ENCODE measurements at places on chromosomes 16 and 17.
A peak's percentile ranks its signal among the peaks of the same experiment; 100 is the strongest.

GRCh38 chr17:27407916-27408864 lies 48.1 kb upstream of the KSR1 start:
- DNase-seq = no peak

DNA sequence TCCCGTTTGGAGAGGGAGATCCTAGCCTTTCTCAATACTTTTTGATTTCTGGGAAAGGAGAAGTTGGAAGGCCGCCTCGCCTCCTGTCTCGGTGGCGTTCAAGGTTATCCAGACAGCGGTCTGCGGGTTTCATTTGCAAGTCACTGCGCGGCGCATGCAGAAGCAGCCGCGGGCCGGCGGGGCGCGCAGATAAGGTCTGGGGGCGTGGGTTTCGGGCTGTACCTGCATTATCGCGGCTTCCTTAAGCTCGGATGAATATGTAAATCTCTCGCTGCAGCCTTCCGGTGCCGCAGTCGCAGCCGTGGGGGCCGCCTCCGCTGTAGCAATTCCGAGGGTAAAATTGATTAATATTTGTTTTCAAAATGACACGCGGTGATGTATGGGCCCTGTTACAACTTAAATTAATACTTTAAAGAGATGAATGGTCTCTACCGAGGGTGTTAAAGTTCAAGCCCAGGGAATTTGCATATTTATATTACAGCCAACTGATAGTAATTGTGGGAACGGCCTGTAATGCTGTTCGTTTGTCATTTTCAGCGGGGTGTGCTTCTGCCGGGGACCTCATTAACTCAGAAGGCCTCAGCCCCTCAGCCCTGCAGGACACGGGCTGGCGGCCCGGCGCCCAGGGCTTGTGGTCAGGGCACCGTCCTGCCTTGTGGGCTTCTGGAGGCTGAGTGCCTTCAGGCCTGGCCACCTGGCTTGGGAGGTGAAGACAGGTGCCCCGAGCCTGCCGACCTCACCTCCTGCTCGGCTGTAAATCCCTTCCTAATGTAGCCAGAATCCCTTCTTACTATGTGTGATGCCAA lies 99.4 kb downstream of the CYLD start:
- peak; percentile 43 for DNase-seq

- DNase-seq = no peak
Measured at GRCh38 chr17:79750650-79751545, 20.2 kb downstream of the ENPP7 start.

DNA sequence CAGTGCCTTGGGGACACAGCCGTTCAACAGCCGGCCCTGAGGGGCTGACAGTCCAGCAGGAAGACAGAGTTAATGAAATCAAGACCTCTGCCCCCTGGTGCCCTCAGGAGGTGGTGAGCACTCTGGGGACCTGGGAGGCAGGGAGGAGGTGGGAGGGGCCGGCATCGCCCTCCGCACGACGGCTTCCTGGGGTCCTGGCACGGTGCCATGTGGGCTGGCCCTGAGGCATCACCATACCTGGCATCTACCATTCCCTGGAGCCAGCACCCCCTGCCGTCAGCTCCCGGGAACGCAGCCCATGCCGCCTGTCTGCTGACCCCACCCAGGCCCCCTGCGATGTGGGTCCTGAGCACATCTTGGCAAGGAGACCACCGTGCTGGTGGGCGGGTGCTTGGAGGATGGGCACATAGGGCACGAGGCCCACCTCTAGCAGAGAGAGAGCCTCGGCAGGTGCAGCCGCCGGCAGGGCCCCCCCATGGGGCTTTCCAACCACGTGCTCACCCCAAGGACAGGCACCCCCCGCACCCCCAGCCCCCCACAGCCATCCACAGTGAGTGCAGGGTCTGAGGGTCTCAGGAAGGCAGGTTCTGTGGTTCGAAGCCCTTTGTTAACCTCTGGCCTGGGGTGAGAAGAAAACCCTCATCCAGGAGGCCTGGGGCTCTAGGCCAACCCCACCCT lies 52.5 kb downstream of the ZFPM1 start:
- DNase-seq = peak; percentile 67

- no peak for DNase-seq
Measured at GRCh38 chr16:6964679-6965078, 368.0 kb upstream of the RBFOX1 start.

- no peak for DNase-seq
Measured at GRCh38 chr16:51624080-51624775, 473.2 kb upstream of the SALL1 start.

DNA sequence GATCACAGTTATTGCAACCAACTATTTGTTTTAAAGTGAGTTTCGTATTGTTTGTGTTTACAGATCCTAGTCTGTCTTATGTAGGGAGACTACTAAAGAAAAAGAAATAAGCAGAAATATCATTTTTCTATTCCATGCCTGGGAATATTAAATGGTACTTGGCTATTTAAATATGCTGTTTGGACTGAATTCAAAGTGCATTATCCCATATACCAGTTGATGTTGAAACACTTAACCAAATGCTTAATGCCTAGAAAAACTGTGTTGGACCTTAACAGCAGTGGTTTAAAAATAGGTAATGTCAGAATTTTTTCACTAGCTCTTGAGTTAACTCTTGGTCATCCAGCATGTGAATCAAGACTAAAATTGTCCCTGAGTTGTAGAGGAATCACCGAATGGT lies 37.5 kb upstream of the TOM1L1 start:
- DNase-seq = no peak

- DNase-seq = no peak
Measured at GRCh38 chr17:63365366-63366240, 80.5 kb downstream of the CYB561 start.

DNA sequence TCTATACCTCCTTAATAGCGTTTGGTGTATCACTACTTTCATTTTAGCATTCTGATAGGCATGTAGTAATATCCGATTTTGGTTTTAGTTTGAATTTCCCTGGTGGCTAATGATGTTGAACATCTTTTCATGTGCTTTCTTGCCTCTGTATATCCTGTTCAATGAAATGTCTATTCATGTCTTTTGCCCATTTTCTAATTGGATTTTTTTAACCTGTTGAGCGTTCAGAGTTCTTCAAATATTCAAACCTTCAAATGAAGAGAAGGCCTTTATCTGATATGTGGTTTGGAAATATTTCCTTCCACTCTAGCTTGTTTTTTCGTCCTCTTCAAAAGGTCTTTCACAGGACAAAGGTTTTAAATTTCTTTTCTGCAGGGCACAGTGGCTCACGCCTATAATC lies 2.4 kb upstream of the NME1 start:
- DNase-seq = no peak

DNA sequence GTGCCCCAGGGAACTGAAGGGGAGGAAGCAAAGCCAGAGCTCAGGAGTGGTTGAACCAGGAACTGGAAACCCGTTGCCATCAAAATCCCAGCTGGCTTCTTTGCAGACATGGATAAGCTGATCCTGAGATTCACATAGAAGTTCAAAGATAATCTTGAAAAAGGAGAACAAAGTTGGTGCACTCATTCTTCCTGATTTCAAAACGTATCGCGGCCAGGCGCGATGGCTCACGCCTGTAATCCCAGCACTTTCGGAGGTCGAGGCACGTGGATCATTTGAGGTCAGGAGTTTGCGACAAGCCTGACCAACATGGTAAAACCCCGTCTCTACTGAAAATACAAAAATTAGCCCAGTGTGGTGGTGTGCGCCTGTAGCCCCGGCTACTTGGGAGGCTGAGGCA lies 7.1 kb downstream of the RAP1GAP2 start:
- no peak for DNase-seq

- DNase-seq = no peak
Measured at GRCh38 chr17:3968015-3968414, 3.8 kb upstream of the ATP2A3 start.

- no peak for DNase-seq
Measured at GRCh38 chr16:23691483-23692189, 12.9 kb downstream of the PLK1 start.

DNA sequence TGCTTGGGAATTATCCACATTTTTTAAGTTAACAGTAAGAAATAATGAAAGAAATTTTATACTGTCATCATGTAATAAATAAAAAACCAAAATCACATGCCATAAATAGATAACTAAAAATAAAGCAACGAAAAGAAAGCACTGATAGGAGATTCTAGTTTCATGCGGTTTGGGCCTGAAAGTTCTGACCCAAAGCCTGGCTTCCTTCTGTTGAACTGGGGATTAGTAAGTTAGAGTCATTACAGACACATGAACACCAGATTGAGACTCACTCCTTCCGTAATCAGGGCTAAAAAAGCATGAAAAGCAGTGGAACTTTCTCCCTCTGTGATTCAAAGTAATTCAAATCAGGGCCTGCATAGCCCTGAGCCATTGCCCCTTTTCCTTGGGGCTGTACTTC lies 13.2 kb upstream of the SLC6A2 start:
- DNase-seq = no peak

DNA sequence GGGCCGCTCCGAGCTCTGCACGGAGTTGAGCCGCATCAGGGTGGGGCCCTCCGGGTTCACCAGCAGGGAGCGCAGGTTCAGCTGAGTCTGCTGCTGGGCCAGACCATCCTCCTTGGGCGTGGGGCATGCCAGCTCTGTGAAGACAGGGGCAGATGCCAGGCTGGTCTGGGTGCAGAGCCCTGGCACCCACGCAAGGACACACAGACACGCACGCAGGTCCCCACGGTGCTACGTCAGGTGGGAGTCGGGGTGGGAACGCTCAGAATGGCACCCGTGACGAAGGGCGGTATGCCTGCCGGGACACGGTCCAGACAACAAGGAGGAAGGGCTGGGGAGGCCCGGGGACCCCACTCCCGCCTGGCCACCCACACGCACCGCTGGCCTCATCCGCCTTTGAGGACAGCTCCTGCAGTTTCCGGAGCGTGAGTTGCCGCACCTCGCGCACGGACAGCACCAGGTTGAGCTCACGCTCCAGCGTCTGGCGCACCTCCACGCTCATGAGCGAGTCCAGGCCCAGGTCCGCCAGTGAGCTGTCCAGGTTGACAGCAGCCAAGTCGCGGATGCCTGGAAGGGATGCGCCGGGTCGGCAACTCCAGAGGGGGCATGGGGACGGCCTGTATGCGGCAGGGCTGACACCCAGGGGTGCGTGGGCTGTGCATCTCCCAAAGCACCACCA lies 15.3 kb upstream of the DUS1L start:
- DNase-seq = no peak

DNA sequence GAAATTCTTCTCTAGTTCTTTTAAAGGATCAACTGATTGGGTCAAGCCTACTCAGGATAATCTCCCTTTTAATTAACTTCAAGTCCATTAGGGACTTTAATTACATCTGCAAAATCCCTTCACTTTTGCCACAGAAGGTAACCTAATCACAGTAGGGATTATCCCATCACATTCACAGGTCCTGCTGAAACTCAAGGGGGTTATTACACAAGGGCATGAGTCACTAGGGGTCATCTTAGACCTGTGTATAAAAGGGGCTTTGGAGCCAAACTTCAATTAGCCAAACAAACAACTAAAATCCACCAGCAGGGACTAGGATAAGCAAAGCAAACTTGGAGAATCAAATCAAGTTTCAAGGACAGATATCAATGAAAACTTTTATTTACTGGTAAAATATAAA lies 19.4 kb downstream of the CIAPIN1 start:
- DNase-seq = no peak

GRCh38 chr17:82531431-82531881 lies 11.9 kb downstream of the FOXK2 start:
- no peak for DNase-seq

GRCh38 chr17:44878627-44879221 lies 20.5 kb downstream of the EFTUD2 start:
- DNase-seq = no peak

DNA sequence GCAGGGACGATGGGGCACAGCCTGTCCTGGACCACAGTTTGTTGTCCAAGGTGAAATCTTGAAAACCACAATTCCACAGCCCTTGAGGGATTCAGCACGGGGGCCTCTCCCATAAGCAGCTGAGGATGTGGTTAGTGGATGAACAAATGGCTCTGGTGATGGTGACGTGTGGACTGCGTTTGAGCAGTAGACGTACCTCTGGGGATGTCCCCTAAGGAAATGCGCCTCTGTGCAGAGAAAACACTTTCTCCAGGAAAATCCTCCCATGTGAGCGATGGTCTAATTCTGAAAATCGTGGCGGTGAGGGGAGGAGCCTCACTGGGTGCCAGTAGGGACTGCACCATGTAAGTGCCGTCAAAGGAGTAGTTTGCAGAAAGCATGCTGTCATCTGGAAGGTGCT lies 2.7 kb upstream of the SEPTIN12 start:
- no peak for DNase-seq

DNA sequence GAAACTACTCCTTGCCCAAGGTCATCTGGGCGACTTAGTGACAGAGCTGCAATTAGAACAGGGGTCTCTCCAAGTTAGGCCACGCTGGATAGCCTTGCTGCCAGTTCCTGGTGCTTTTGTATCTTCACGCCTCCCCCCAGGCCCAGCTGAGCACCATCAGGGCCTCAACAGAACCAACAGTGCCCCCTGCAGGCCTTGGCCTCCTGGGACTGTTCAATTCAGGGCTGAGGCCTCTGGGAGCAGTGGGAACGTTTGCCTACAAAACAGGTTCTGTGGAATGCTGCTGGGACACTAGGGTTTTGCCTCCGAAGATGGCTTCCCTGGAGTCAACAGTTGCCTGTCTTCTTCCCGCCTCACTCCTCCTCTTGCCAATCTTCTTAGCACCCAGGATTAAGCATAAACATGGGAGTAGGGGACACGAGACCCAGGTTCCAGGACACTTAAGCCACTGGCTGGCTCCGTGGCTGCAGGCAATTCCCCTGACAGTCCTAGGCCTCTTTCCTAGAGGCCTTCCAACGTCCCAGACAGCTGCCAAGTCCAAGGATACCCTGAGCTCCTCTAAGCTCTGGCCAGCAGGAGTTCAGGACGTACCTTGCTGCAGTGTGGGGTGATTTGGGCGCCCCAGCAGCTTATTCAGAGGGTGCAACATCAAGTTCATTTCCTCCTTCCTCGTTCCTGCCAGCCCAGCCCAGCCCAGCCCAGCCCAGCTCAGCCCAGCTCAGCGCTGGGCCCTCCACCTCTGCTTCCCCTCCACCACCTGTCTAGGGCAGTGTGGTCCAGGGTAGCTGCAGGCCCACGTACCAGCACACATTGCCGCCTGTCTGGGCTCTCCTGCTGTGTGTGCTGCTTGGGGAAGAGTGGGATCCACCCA lies 246.6 kb upstream of the RPL38 start:
- peak; percentile 47 for DNase-seq

- DNase-seq = no peak
Measured at GRCh38 chr16:50267651-50268050, 1.3 kb downstream of the ADCY7 start.

DNA sequence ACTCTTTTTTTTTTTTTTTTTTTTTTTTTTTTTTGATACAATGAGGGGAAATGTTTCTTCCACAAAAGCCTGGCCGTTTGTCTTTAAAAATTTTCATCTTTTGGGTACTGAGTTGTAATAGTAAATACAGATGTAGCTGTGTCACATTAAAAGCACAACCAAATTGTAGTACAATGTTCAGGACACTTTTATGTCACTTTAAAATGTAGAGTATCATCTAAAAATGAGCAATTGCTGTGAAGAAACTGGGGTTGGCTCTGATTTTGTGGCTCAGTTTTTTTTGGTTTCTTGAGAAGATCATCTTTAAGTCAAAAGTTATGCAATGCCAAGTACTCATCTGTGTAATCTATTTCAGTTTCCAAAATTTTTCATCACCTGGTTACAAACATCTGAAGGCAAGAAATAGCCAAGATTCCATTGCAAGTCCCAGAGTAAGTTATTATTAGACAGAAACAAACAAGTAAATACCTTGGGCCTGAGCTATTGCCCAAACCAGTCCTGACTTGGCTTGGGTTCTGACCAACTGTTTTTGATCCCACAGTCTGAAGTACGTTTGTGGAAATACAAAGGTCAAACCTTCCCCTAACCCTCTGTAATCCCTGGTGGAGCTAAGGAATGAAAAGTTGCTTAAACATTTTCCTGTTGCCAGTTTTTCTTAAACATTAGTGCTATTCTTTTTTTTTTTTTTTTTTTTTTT lies 717.2 kb downstream of the WWOX start:
- DNase-seq = no peak

- peak; percentile 52 for DNase-seq
Measured at GRCh38 chr16:9090101-9090959, 1.1 kb upstream of the HAPSTR1 start.
